ENCODE measurements at places on chromosomes 16 and 17. TPM values are rescaled to one million over a fixed set of nuclear protein-coding genes. Genes with fewer than 3 reads are reported as not detected.

GRCh38 chr17:81403671-81404534, 8.6 kb downstream of the BAHCC1 start:
- no peaks in the 10 kb centered on the region for H3K36me3 ChIP-seq
- no peaks in the 10 kb centered on the region for H3K27me3 ChIP-seq
- H3K27ac ChIP-seq = peak overlapping the region; percentile 98
- peak overlapping the region; percentile 47 for H3K4me3 ChIP-seq

GRCh38 chr16:67356396-67356795, 29.8 kb downstream of the LRRC36 start:
- DNase-seq = no peak
- H3K36me3 ChIP-seq = no peaks in the 10 kb centered on the region
- H3K27me3 ChIP-seq = peaks cover 2% of the 10 kb centered on the region

Gene GH2
- total RNA-seq = not detected

DNA sequence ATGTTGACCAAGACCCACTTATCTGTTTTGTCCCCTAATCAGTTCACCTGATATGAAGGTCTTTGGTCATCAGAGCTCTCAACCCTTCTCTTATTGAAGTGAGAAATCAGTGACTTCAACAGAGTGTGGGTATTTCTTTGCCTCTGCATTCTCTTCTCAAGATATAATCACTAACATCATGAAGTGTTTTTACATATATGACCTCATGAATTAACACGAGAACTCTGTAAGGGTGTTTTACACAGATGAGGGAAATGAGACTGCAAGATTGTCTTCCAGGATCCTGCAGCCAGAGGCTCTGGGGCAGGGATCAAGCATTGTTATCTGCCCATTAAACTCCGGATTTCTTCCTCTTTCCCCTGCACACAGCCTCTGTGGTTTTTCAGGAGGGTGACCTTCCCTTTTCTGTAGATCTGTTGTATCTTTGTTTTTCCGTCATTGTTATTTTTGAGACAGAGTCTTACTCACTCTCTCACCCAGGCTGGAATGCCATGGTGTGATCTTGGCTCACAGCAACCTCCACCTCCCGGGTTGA, 22.7 kb downstream of the LCMT1 start:
- H3K36me3 ChIP-seq = peaks cover 72% of the 10 kb centered on the region
- no peak overlapping the region for H3K4me3 ChIP-seq
- no peak for DNase-seq
- H3K27ac ChIP-seq = no peak overlapping the region

DNA sequence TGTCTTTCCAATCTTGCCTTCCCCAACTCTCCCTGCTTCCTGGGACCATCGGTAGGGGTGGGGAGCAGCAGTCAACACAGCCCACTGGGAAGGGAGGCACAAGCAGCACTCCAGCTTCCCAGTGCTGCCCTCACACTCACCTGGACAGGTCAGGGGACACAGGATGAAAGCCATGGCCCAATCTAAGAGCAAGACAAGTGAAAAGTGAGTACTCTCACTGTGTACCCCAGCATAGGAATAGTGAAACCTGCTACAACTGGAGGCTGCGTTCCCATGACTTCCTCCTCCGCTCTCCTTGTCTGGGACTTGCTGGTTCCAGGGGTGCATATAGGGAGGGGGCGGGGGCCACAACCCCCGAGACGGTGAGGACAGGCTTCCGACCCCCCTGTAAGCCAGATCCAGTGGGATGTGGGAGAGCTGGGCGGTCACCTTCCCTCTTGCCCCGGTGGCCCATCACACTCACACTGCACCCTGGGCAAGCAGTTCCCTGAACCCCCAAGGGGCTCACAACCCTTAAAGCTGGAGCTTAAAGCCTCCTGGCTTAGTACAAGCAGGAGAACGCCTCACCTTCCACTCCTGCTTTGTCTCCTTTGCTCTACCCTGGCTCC, 29.5 kb upstream of the SLC25A19 start:
- DNase-seq = no peak
- peaks cover 7% of the 10 kb centered on the region for H3K4me1 ChIP-seq
- no peaks in the 10 kb centered on the region for H3K36me3 ChIP-seq
- H3K4me3 ChIP-seq = no peak overlapping the region
- no peaks in the 10 kb centered on the region for H3K27me3 ChIP-seq

Gene C17orf50
- not detected for total RNA-seq

DNA sequence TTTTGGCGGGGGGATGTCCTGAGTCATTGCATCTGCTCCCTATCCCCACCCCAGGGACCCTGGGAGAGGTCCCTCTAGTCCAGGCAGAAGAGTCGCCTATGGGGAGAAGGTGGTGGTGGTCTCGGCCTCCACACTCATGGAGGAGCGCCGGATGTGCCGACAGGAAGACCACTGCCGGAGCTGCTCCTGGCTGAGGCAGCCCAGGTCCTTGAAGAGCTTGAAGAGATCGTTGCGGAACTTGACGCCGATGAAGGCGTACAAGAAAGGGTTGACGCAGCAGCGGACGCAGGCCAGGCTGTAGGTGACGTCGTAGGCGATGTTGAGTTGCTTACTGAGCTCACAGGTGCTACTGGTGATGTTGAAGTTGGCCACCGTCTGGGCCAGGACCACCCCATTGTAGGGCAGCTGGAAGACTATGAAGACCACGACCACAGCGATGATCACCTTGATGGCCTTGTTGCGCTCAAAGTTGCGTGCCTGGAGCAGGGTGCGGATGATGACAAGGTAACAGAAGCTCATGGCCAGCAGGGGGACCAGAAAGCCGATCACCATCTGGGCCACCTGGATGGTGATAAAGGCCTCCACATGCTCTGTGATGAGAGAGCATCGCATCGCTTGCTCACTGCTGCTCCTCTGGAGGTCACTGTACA, 10.5 kb downstream of the CCR7 start:
- no peak overlapping the region for H3K4me3 ChIP-seq
- no peaks in the 10 kb centered on the region for H3K27me3 ChIP-seq
- peak overlapping the region; percentile 94 for H3K27ac ChIP-seq

DNA sequence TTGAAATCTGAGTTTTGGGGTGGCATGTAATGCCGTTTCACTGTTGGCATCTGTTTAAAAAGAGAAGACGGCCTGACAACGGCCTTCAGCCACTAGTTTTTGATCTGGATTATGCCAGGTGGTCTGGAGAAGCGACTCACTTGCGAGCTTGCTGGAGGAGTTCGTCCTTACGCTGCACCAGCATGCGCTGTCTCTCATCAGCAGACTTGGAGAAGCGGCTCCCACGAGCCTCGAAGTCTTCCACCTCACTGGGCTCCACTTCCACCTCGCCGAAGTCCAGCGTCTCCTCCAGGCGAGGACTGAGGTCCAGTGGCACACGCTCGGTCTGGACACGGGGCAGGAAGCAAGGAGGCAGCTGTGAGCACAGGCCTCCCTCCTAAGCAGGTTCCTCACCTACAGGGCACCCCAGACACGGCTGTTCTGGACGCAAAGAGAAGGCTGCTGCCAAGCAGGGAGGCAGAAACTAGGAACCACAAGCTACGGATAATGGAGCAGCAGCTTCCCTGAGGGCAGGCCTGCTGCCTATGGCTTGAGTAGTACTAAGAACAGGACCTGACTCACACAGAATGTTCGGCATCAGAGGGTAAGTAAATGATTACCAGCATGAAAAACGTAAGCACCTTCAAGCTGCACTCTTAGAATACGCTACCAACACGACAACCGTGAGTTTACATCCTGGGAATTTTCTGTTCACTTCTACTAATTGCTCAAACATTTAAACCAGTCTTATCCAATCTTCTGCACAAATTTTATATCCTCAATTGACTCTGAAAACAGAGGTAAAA, 61.4 kb downstream of the AMFR start:
- H3K4me3 ChIP-seq = no peak overlapping the region
- no peak for DNase-seq
- H3K27me3 ChIP-seq = no peaks in the 10 kb centered on the region
- peaks cover 63% of the 10 kb centered on the region for H3K36me3 ChIP-seq
- no peaks in the 10 kb centered on the region for H3K4me1 ChIP-seq

- no peaks in the 10 kb centered on the region for H3K36me3 ChIP-seq
- no peaks in the 10 kb centered on the region for H3K4me1 ChIP-seq
- no peak for DNase-seq
- no peak overlapping the region for H3K27ac ChIP-seq
These were observed 29.6 kb downstream of the NGFR start for GRCh38 chr17:49524473-49525359.

Gene SMIM36
- total RNA-seq = not detected

Gene KCNH4
- 0.08 TPM for total RNA-seq

Gene UMOD
- total RNA-seq = not detected

- H3K4me3 ChIP-seq = peak overlapping the region; percentile 73
- H3K36me3 ChIP-seq = no peaks in the 10 kb centered on the region
- peak overlapping the region; percentile 97 for H3K27ac ChIP-seq
- DNase-seq = no peak
- no peaks in the 10 kb centered on the region for H3K27me3 ChIP-seq
These were observed 1.1 kb downstream of the ORC6 start for GRCh38 chr16:46690281-46691178.

Gene CD79B
- total RNA-seq = 13.0 TPM

DNA sequence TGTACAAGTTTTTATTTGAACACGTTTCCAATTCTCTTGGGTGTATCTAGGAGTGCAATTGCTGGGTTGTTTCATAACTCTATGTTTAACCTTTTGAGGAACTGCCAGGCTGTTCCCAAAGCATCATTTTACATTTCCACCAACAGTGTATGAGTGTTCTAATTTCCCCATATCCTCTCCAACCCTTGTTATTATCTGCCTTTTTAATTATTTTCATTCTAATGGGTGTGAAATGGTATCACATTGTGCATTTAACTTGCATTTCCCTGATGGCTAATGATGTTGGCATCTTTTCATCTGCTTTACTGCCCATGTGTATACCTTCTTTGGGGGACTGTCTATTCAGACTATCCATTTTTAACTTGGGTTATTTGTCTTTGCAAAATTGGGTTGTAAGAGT, 104.2 kb downstream of the USP31 start:
- H3K27ac ChIP-seq = no peak overlapping the region
- H3K27me3 ChIP-seq = peaks cover 26% of the 10 kb centered on the region
- H3K4me1 ChIP-seq = no peaks in the 10 kb centered on the region

Gene SLC38A8
- 0.63 TPM for total RNA-seq

Gene PIPOX
- 5.2 TPM for total RNA-seq

DNA sequence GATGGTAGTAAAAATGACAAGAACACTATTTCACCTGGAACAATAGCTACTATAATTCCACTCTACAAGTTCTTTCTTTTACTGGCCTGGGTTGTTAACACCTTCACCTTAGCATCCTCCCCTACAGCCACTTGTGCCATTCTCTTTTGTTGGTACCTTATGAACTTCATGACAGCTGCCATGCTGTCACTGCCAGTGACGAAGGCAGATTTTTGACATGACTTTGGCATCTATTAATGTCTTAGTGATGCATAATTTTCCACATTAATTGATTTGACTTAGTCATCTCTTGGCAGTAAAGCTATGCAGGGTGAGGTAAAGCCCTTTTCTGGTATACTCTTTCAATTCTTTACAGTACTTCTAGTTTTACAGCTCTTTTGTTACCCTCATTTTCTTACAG, 207.9 kb downstream of the TANC2 start:
- no peaks in the 10 kb centered on the region for H3K27me3 ChIP-seq
- H3K36me3 ChIP-seq = no peaks in the 10 kb centered on the region
- no peaks in the 10 kb centered on the region for H3K4me1 ChIP-seq
- DNase-seq = no peak

DNA sequence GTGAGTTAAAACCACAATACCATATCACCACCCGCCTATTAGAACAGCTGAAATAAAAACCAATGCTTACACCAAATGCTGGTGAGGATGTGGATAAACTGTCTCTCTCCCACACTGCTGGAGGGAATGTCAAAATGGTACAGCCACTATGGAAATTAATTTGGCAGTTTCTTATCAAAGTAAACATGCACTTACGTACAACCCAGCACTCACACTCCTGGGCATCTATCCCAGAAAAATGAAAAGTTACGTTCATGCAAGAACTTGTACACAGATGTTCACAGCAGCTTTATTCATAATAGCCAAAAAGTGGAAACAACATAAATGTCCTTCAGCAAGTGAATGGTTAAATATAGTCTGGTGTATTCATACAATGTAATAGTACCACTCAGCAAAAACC, 173.2 kb upstream of the MYOCD start:
- H3K36me3 ChIP-seq = no peaks in the 10 kb centered on the region
- no peak for DNase-seq
- no peaks in the 10 kb centered on the region for H3K27me3 ChIP-seq
- no peak overlapping the region for H3K27ac ChIP-seq

GRCh38 chr17:17531156-17531555, 35.0 kb upstream of the RASD1 start:
- no peak overlapping the region for H3K27ac ChIP-seq
- no peak overlapping the region for H3K4me3 ChIP-seq
- H3K36me3 ChIP-seq = no peaks in the 10 kb centered on the region
- H3K4me1 ChIP-seq = no peaks in the 10 kb centered on the region
- no peaks in the 10 kb centered on the region for H3K27me3 ChIP-seq
- DNase-seq = no peak

GRCh38 chr17:8091033-8091687, 3.6 kb upstream of the ALOX12B start:
- no peaks in the 10 kb centered on the region for H3K36me3 ChIP-seq
- no peak overlapping the region for H3K4me3 ChIP-seq

Data from heart left ventricle (tissue), 16 donors.